ENCODE measurements at places on chromosomes 13 and 19. TPM values are rescaled to one million over a fixed set of nuclear protein-coding genes. Genes with fewer than 3 reads are reported as not detected.

Gene MRPL54
- total RNA-seq, result 48.6 TPM

Gene ZNF723
- not detected for total RNA-seq

Gene GJB6
- total RNA-seq, result not detected

Gene RDH8
- not detected for total RNA-seq

Gene SIGLEC8
- not detected for total RNA-seq

Gene SHISA7
- not detected for total RNA-seq

Gene PEG3
- 1.5 TPM for total RNA-seq

Gene CEACAM4
- not detected for total RNA-seq

Gene GJA3
- not detected for total RNA-seq

Gene RNF225
- total RNA-seq, result not detected

Gene TRPC4
- 9.8 TPM for total RNA-seq

Gene HNRNPUL1
- total RNA-seq, result 143 TPM

Gene ALOX5AP
- total RNA-seq, result 0.52 TPM

Gene MCF2L
- not detected for total RNA-seq

Gene KIR2DL4
- total RNA-seq, result not detected

Gene CGB8
- 21.3 TPM for total RNA-seq

Gene INSL3
- not detected for total RNA-seq

Gene CD209
- total RNA-seq, result not detected

Gene ZNF497
- total RNA-seq, result 1.5 TPM

Gene ZNF98
- total RNA-seq, result not detected

Gene THSD8
- not detected for total RNA-seq

Gene LILRB5
- not detected for total RNA-seq

Gene LGALS7B
- not detected for total RNA-seq
